NCI-H2107 (cell line): ENCODE measurements at places on chromosomes 3 and 15.

- DNase-seq: no peak
Measured at GRCh38 chr15:35746121-35746520, 200.2 kb upstream of the DPH6 start.

- no peak for DNase-seq
Measured at GRCh38 chr3:99012051-99012450, 110.6 kb upstream of the DCBLD2 start.

GRCh38 chr15:81242778-81243177 lies 46.1 kb downstream of the IL16 start:
- DNase-seq: no peak

GRCh38 chr3:32450992-32451659 lies 51.5 kb downstream of the CMTM6 start:
- DNase-seq: no peak

DNA sequence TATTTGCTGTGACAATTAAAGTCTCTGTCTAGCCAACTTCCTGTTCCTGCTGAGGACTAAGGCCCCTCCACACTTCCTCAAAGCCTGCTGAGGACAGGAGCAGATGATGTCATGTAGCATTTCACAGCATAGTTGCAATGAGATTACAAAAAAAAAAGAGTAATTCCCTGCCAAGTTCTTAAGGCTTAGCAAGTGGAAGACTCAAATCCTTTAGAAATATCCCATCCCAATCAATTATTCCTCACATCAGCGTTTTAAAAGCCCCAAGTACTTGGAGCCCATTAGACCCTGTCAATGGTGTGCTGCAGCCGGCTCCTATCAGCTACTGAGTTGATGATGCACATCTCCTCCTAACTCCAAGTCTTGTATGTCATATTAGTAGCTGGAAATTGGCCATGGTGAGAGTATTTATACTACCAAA lies 51.7 kb downstream of the TRANK1 start:
- no peak for DNase-seq
